IMR-90 (cell line): ENCODE measurements at places on chromosomes 6 and 20.

DNA sequence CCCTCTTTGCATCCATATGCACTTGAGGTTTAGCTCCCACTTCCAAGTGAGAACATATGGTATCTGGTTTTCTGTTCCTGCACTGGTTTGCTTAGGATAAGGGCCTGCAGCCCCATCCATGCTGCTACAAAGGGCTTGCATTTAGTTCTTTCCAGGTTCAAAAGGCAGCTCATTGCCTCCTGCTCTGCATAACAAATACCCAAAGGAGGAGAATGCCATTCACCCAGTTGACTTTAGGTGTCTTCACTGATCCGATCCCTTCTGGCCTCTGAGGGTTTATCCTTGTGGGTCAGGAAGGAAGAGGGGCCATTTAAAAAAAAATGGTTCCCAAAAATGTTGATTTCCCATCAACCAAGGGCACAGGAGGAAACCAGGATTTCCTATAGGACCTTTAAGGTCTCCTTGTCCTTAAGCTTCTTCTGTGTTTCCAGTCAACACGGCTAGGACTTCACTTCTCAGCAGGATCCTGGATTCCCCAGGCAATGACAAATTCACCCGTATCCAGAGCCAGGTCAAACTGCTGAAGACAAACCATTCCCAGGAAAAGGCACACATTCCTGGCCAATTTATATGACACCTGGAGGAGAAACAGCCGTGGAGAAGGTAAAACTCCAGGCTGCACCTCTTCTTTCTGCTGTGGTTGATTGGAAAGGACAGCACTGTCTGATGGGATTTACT is 447.7 kb upstream of the CDH4 start:
- H3K36me3 ChIP-seq = no peaks in the 10 kb centered on the region
- H3K4me3 ChIP-seq = no peak overlapping the region
- no peaks in the 10 kb centered on the region for H3K27me3 ChIP-seq
- no peak overlapping the region for H3K27ac ChIP-seq

DNA sequence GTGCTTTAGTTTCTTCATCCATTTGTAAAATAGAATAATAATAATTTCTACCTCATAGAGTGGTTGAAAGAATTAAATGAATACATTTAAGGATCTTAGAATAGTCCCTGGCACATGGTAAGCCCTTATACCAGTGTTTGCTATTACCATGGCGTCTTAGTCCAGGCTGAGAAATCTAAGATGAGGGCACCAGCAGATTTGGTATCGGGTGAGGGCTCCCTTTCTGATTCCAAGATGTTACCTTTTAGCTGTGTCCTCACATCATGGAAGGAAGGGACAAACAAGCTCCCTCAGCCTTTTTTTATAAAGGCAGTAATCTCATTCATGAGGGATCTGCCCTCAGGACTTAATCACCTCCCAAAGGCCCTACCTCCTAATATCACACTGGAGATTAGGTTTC is 123.9 kb upstream of the FOXO3 start:
- DNase-seq = no peak
- H3K36me3 ChIP-seq = no peaks in the 10 kb centered on the region
- no peaks in the 10 kb centered on the region for H3K4me1 ChIP-seq
- no peak overlapping the region for H3K4me3 ChIP-seq

DNA sequence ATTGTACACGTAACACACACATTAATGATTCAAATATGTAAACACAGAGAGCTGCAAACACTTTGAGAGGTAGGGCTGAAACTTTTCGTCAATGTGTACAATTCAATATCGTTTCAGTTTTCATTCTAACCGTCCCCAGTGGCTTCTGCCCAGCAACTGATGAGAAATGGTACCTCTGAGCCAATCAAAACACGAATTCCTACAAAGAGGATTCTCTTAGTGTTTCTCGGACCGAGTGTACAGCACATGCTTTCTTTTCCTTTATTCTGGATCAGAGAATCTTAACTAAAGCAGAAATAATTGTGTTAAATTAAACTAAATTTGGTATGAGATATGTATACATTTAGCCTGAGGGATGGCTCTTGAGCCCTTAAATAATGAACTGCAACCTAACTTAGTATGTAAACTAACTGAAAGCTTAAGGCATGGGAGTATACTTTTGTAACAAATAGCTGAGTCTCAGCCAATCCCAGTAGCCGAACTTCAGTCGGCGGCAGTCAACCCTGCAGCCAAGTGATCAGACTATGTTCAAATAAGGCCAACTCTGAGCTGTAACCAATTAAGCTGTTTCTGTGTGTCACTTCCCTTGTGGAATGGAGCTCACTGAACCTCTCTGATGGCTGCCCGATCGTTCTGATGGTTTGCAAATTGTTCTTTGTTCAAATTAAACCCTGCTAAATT is 16.1 kb downstream of the BTN2A1 start:
- no peaks in the 10 kb centered on the region for H3K27me3 ChIP-seq
- H3K36me3 ChIP-seq = peaks cover 2% of the 10 kb centered on the region
- H3K4me3 ChIP-seq = peak overlapping the region; percentile 53
- H3K4me1 ChIP-seq = peaks cover 24% of the 10 kb centered on the region
- DNase-seq = peak; percentile 97
- peak overlapping the region; percentile 98 for H3K27ac ChIP-seq

DNA sequence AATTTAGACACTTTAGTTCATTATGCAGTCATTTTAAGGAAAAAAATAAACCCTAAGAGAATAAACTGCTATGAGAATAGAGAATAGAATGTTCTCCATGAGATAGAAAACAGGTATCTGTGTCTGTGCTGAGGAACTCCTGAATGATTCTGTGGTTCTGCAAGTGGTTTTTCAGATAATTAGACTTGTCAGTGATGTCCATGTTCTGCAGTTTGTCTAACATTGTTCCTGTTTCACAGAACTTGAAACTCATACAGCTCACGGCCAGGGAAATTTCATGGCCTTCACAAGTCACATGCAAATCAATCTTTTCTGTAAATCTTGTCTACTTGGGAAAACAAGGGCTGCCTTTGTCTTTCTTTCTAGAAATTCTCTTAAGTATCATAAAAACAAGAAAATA is 73.4 kb upstream of the HMGCLL1 start:
- no peaks in the 10 kb centered on the region for H3K36me3 ChIP-seq
- H3K27ac ChIP-seq = no peak overlapping the region
- no peak for DNase-seq

DNA sequence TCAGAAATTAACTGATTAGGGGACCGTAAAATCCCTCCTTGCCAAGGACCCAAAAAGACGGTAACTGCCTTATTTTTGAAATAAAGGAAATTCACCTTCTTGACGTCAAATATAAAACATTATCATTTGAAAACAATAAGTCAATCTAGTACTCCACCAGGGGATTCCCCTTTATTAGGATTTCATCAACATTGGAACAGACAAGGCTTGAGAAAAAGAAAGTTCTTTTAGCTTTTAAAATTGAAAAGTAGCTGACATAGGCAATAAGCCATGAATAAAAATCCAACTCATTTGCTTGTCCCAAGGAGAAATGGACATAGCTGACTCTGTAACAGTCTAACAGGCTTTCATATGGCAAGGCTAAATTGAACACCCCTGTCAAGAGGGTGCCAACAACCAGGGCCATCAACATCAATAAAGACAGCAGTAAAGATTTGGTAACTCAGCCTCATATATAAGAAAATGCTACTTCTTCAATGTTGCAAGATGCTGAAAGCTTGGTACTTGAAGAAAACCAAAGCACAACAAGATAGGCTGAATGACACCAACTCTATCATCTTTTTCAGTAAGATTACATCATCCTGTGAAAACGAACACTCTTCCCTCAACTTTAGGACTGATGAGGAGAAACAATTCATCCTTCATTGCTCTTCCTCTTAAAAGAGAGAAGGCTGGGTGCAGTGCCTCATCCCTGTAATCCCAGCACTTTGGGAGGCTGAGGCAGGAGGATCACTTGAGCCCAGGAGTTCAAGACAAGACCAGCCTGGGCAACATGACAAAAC is 121.0 kb upstream of the PRDM1 start:
- H3K4me1 ChIP-seq = 0 out of 2 replicates have a peak, but pooled peaks cover 2% of the 10 kb centered on the region
- no peaks in the 10 kb centered on the region for H3K36me3 ChIP-seq
- DNase-seq = no peak
- H3K27me3 ChIP-seq = no peaks in the 10 kb centered on the region
- H3K27ac ChIP-seq = no peak overlapping the region

DNA sequence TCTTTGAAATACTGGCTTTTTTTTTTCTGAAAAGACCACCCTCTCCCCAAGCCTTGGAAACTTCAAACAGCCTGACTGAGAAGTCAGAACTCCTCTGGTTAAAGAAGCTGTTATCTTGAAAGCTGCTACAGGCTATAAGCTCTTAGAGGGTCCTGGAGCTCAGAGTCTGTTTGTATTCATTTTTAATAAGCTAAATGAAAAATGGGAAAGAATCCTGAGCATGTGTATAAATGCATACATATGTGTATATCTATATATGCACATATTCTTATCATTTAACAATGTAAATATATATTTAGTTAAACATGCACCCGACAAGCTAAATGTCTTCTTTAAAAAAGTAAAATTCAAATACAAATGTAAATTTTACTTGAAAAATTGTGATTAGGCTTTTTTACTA is 494.9 kb upstream of the POU3F2 start:
- no peak overlapping the region for H3K27ac ChIP-seq
- no peaks in the 10 kb centered on the region for H3K4me1 ChIP-seq
- H3K27me3 ChIP-seq = no peaks in the 10 kb centered on the region
- no peak for DNase-seq
- H3K36me3 ChIP-seq = no peaks in the 10 kb centered on the region

DNA sequence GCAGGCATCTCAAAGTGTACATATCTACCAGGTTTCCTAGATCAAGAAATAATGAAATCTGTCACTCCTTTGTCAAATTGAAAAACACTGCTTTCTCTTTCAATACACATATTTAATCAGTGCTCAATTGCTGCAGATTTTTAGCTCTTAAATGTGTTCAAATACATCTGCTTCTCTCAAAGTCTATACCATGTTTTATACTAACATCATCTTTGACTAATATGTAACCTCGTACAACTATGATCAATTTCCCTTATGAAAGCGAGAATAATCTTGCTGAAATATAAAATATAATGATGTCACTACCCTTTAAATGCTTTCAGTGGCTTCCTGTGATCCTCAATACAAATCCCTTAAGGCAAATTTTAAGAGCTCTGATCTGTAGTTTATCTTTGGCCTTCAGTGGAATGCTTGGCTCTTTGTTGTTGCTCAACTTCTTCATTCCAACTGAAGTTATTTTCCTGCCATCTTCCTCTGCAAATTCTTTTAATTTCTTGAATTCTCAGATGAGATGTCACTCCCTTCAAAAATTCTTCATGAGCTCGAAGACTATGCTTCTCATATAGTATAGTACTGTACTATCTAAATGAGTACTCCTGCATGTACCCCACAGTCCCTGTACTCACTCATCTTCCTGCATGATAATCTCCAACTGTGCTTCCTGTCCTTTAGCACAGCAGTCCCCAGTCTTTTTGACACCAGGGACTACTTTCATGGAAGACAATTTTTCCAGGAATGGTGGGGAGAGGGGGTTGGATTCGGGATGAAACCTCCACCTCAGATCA is 545.1 kb upstream of the GJE1 start:
- H3K4me3 ChIP-seq = no peak overlapping the region
- H3K27me3 ChIP-seq = no peaks in the 10 kb centered on the region
- peaks cover 6% of the 10 kb centered on the region for H3K4me1 ChIP-seq
- peak; percentile 81 for DNase-seq
- peak overlapping the region; percentile 100 for H3K27ac ChIP-seq

GRCh38 chr20:50873585-50873984 is 57.7 kb downstream of the ADNP start:
- no peaks in the 10 kb centered on the region for H3K27me3 ChIP-seq
- H3K27ac ChIP-seq = no peak overlapping the region

GRCh38 chr6:112021691-112022310 is 32.1 kb upstream of the CCN6 start:
- no peaks in the 10 kb centered on the region for H3K27me3 ChIP-seq
- peaks cover 1% of the 10 kb centered on the region; the same call in 1 of the 2 replicates for H3K4me1 ChIP-seq
- H3K36me3 ChIP-seq = no peaks in the 10 kb centered on the region
- no peak overlapping the region for H3K27ac ChIP-seq

- H3K4me3 ChIP-seq = no peak overlapping the region
- H3K36me3 ChIP-seq = no peaks in the 10 kb centered on the region
- H3K27ac ChIP-seq = no peak overlapping the region
- DNase-seq = no peak
- H3K4me1 ChIP-seq = no peaks in the 10 kb centered on the region
These were observed 647.6 kb upstream of the FLRT3 start for GRCh38 chr20:14984768-14985622.

- H3K36me3 ChIP-seq = peaks cover 4% of the 10 kb centered on the region
- peaks cover 9% of the 10 kb centered on the region for H3K4me1 ChIP-seq
- H3K4me3 ChIP-seq = peak overlapping the region; percentile 85
These were observed 1.3 kb downstream of the DSTN start for GRCh38 chr20:17571153-17571527.

GRCh38 chr6:125489579-125490285 is 188.0 kb upstream of the HDDC2 start:
- no peaks in the 10 kb centered on the region for H3K36me3 ChIP-seq
- H3K4me1 ChIP-seq = no peaks in the 10 kb centered on the region
- H3K27ac ChIP-seq = no peak overlapping the region
- no peak overlapping the region for H3K4me3 ChIP-seq

GRCh38 chr6:128097009-128097408 is 196.2 kb upstream of the THEMIS start:
- no peaks in the 10 kb centered on the region for H3K27me3 ChIP-seq
- 0 out of 2 replicates have a peak, but pooled peaks cover 3% of the 10 kb centered on the region for H3K4me1 ChIP-seq
- no peaks in the 10 kb centered on the region; the same call in 1 of the 2 replicates for H3K36me3 ChIP-seq
- no peak overlapping the region for H3K27ac ChIP-seq

- H3K4me3 ChIP-seq = no peak overlapping the region
- DNase-seq = no peak
- no peaks in the 10 kb centered on the region for H3K27me3 ChIP-seq
- no peaks in the 10 kb centered on the region for H3K36me3 ChIP-seq
- H3K27ac ChIP-seq = no peak overlapping the region
These were observed 962.9 kb upstream of the SLC35B3 start for GRCh38 chr6:9398071-9398766.

GRCh38 chr6:169646906-169647567 is 54.8 kb downstream of the WDR27 start:
- DNase-seq = no peak
- no peaks in the 10 kb centered on the region for H3K27me3 ChIP-seq
- peaks cover 6% of the 10 kb centered on the region; the same call in 1 of the 2 replicates for H3K36me3 ChIP-seq

GRCh38 chr6:69706724-69707123 is 90.1 kb downstream of the LMBRD1 start:
- no peak overlapping the region for H3K4me3 ChIP-seq
- 0 out of 2 replicates have a peak, but pooled peaks cover 1% of the 10 kb centered on the region for H3K36me3 ChIP-seq
- DNase-seq = no peak
- H3K27me3 ChIP-seq = no peaks in the 10 kb centered on the region
- no peaks in the 10 kb centered on the region for H3K4me1 ChIP-seq

- H3K27ac ChIP-seq = peak overlapping the region; percentile 9
- H3K4me3 ChIP-seq = no peak overlapping the region
- H3K4me1 ChIP-seq = peaks cover 26% of the 10 kb centered on the region
- peak; percentile 89 for DNase-seq
- peaks cover 26% of the 10 kb centered on the region for H3K27me3 ChIP-seq
These were observed 27.8 kb downstream of the TNXB start for GRCh38 chr6:32081168-32081990.
